ENCODE measurements at places on chromosomes 7 and 10. TPM values are rescaled to one million over a fixed set of nuclear protein-coding genes. Genes with fewer than 3 reads are reported as not detected.

Gene VAX1
- not detected for total RNA-seq

Gene GRID1
- total RNA-seq, result not detected

Gene COL26A1
- not detected for total RNA-seq

- DNase-seq, result no peak
Observed at GRCh38 chr7:118151671-118152070, 32.3 kb upstream of the LSM8 start.

GRCh38 chr10:116705498-116705897 lies 36.9 kb downstream of the HSPA12A start:
- no peak for DNase-seq

- DNase-seq, result no peak
Observed at GRCh38 chr7:130349911-130350782, 5.5 kb downstream of the CPA5 start.

DNA sequence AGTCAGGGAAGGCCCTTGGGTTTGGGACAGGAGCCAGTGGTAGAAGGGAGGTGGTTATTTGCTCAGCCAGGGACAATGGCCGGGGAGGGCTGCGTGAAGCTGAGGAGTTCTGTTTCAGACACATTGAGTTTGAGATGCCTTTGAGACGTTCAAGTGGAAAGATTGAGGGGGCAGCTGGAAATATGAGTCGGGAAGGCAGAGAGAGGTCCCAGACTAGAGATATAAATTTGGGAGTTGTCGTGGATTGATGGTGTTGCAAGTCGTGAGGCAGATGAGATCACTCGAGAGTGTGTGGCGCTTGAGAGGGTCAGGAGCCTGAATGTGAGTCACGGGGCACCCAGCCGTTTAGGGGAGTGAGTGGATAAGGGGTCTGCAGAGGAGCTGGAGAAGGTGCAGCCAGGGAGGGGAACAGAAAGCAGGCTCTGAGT lies 73.3 kb downstream of the ZMIZ1 start:
- no peak for DNase-seq

GRCh38 chr7:120933475-120933874 lies 17.1 kb upstream of the ING3 start:
- DNase-seq, result no peak

DNA sequence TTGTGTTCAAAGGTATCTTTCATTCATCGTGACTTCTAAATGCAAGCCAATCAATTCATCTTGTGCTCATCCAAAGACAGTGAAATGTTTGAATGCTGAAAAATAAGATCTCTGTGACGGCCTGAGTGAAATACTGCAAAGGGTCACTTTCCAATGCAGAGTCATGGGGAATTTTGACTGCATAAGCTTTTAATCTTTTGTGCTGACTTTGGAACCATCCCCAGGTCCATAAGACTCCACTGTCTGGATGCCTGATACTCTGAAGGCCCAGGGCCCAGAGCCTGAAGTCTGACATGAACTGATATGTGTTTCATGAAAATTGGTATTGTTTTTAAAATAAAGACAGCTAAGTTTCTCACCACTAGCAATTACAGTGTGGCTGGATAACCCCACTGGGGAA lies 39.0 kb downstream of the PPP1R3C start:
- no peak for DNase-seq

DNA sequence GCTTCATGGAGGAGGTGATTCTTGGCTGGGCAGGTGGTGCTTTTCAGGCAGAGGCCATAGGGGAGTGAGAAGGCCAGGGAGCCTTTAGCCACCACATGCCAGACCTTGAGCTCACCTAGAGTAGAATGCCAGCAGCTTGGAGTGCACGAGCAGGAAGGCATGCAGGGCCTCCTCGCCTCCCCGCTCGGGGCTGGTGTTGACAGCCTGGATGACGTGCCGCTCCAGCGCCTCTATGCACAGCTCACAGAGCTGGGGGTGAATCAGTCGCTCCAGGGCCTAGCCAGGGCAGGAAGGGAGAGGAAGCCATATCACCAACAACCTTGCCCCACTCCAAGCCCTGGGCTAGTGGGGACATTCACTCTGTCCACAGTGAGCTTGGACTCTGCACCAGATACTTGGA lies 15.7 kb downstream of the HPS1 start:
- no peak for DNase-seq

Measured in CD4-positive, alpha-beta T cell (primary cell).